Erythroblast (primary cell): ENCODE measurements at places on chromosomes 13 and 19.

DNA sequence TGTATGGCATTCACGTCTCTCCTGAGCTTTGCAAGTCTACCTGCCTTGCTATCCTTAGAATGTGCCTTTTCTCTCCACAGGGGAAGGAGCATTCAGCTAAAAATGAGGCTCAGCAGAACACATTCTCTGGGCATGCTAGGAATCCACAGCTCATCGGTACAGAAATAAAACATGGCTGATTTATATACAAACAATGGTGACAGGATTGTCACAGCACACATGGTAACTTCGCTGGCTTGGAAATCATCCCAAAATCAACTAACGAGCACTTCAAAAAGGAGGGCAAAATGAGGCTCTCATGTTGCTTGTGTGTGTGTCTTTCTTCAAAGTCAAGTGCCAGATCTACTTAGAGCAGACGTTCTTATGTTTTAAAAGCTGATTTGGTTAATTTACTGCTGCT is 373.0 kb downstream of the FGF14 start:
- no peak for DNase-seq

- no peak for DNase-seq
Measured at GRCh38 chr19:31723101-31723500, 373.9 kb upstream of the TSHZ3 start.

DNA sequence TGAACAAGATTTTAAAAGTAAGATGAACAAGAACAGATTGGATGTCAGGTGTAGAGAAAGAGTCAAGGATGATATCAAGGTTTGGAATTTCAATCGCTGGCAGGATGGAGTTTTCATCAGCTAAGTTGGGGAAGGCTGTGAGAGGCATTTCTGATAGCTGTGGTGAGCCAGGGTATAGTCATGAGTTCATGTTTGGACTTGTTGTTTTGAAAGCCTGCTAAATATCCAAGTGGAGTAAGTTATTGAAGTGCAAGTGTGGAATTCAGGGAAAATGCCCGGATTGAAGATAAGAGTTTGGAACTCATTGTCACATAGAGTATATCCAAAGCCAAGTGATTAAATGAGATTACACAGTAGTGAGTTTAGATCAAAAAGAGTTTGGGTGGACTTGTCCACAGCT is 11.0 kb upstream of the EPSTI1 start:
- DNase-seq: no peak

GRCh38 chr13:49669735-49670309 is 21.5 kb downstream of the EBPL start:
- peak; percentile 57 for DNase-seq

GRCh38 chr13:107427536-107427935 is 787.8 kb downstream of the LIG4 start:
- DNase-seq: no peak

GRCh38 chr19:33287927-33288326 is 14.4 kb downstream of the CEBPA start:
- DNase-seq: no peak

GRCh38 chr13:65826657-65827056 is 1403.5 kb downstream of the PCDH9 start:
- DNase-seq: no peak

DNA sequence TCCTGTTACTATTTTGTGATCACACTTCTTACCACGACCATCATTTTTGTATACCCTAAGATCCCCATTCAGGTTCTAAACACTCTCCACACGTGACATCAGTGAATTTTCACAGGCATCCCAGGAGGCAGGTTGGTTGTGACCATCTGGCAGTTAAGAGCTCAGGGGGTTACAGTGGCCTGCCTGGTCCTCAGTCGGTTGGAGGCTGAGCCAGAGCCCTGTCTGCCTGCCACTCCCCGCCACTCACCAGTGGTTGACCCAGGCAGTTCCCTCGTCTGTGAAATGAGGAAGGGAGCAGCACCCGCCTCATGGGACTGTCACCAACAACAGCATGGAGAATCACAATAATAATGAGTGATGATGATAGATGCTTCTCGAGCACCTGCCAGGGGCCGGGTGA is 36.4 kb upstream of the EHD2 start:
- DNase-seq: no peak

DNA sequence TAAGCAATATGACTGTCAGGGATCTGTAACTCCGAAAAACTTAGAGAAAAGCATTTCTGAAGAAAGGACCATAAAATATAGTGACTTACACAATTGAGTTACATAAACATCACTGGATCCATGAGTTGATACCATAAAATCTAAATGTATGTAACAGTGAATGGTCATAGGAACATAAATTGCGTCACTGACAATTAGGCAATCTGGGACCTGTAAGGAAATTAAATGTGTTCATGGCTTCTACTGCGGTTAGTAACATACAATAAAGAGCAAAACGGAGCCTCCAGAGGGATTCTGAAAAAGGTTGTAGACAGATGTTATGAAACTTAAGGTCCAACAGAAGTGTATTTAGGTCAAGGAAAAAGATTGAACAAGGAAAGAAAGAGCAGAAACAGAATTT is 27.1 kb downstream of the POU4F1 start:
- DNase-seq: no peak

DNA sequence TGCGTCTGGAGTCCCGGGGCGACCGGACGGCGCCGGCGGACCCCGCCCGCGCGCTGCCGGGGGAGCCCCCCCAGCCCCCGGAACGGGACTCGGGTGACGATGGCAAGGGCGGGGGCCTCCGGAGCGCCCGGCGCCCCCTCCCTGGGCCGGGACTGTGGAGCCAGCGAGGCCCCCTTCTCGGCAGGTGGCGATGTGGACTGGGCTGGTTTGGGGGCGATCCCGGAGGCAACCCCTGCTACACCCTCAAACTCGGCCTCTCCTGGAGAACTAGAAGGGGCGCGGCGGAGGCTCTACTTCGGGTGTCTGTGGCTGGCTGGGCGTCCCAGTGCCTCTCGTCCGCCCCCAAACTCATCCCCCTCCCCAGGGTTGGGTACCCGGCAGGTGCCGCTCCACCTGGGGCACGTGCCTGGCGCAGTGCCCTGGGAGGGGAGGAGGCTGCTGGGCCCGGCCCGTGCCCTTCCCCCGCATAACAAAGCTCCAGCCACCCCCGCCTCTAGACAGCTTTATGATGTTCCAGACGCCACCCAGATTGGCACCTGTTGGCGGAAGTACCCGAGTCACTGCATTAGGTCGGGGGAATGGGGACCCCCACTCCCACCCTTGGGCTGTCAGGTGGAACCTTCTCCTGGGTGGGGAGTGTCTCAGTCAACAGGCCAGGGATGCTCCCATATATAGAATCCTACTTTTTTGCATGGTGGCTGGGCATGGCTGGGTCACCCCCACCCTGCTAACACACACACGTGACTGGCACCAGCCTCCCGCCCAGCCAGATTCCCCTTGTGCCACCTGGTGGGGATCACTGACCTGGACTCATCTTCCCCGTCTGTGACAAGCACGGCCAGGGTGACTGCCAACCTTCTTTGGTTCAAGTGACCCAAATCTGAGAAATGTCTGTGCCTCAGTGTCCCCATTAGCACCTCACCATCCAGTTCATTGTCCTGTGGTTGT is 722 bp downstream of the PKN1 start:
- DNase-seq: peak; percentile 46

DNA sequence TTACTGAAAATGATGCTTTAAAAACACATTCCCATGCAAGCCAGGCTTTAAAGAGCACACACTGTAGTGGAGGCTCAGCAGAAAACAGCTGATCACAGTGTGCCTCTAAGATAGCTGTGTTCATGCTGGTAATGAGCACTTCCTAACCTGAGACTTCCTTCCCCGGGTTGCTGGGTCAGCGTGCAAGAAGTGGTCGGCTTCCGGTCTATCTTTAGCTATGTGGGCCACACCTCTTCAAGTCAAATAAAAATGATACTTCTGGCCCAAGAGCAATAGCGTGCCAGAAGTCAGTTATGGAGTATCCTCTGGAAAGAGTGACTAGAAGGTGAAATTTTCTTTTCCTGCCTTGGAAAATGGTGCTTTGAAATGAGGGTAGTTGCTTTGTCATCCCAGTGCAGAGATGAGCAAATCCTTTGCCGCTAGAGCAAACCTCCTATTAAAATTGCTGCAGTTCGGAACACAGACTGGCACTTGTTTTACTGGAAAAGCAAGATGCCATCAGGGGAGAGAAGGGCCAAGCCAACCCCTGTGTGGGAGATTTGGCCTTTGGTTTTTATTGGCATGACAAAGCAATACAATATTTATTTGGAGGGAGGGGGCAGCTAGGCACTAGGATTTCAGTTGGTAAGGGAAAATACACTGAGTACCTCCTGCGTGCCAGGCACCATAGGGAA is 64.2 kb downstream of the ARHGAP35 start:
- DNase-seq: no peak

- no peak for DNase-seq
Measured at GRCh38 chr19:17866964-17867486, 4.7 kb upstream of the SLC5A5 start.

GRCh38 chr13:33380487-33381079 is 95.0 kb upstream of the STARD13 start:
- no peak for DNase-seq

GRCh38 chr13:39273953-39274738 is 235.9 kb downstream of the NHLRC3 start:
- DNase-seq: peak; percentile 28

DNA sequence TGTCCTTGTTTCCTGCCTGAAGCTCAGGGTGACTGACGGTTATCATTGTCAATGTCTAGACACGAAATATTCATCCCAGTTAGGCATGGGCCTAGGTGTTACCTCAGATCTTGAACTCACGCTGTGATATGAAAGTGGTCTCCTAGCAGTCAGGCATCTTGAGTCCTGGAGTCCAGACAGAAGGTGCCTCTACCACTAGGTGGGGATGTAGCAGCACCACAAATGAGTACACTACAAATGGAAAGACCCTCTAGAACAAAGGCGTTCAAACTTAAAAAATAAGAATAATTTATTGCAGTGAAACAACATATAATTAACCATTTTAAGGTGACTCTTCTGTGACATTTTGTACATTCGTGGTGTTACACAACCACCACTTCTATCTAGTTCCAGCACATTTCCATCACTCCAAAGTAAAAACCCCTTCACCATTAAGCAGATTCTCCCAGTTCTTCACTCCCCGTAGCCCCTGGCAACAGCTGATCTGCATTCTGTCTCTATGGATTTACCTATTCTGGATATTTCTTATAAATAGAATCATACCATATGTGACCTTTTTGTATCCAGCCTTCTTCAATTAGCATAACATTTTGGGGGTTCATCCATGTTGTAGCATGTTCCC is 11.9 kb upstream of the FRY start:
- DNase-seq: peak; percentile 44

GRCh38 chr19:51179256-51179655 is 37.2 kb downstream of the SIGLEC7 start:
- DNase-seq: no peak

DNA sequence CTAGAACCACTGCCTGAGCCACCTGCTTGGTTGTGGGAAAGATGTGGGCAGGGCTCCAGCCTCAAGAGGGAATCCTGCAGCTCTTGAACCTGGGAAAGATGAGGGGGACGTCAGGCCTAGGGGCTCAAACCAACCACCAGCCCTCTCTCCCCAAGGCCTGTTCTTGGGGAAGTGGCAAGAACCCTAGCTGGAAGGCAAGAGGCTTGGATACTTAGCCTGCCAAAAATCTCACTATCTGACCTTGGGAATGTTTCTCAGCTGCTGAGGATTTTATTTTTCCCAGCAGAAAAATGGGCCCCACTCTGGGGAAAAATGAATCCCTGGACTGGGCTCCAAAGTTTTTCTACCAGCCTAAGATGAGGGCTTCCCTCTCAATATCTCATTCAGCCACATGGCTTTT is 4.6 kb downstream of the USHBP1 start:
- no peak for DNase-seq

GRCh38 chr13:41224113-41225110 is 30.0 kb upstream of the KBTBD7 start:
- no peak for DNase-seq

- DNase-seq: no peak
Measured at GRCh38 chr13:33721724-33722123, 96.2 kb upstream of the RFC3 start.

DNA sequence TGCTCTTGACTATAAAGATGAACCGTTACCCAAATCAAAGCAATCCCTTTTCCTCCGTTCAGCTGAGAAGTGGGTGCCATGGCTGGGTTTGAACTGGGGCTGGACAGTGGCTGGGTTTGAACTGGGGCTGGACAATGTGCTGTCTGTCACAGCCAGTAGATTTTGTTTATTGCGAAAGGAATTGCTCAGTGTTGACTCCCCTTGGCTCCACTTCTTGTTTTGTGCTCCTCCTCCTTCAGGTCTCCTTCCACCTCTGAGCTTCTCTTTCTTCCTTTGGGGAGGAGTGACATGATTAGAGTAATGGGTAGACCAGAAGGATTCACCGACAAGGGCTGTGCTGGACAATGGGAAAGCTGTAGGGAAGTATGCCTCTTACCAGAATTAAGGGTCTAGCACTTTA is 19.4 kb upstream of the MBNL2 start:
- no peak for DNase-seq

DNA sequence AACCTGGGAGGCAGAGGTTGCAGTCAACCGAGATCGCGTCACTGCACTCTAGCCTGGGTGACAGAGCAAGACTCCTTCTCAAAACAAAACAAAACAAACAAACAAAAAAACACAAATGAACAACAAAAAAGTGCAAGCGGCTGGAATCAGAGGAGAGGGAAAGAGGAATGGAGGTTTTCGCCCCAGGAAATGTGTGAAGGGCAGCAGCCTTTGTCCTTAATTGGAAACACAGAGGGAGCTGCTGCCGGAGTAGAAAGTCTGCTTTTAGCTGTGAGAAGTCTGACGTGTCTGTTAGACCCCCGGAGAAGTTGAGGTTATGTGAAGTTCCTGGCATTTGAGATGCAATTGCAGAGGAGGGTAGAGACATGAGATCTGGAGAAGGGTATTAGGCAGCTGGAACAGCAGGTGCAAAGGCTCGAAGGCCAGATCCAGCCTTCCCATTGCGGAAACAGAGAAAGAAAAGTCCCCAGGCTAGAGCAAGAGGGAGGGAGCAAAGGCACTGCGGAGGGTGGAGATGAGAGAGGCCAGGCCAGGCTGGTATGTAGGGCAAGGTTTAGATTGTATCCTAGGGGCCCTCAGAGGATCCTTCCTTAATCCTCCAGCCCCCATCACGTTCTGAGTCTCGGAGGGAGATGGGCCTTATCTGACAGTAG is 473 bp downstream of the TMIGD2 start:
- DNase-seq: no peak

DNA sequence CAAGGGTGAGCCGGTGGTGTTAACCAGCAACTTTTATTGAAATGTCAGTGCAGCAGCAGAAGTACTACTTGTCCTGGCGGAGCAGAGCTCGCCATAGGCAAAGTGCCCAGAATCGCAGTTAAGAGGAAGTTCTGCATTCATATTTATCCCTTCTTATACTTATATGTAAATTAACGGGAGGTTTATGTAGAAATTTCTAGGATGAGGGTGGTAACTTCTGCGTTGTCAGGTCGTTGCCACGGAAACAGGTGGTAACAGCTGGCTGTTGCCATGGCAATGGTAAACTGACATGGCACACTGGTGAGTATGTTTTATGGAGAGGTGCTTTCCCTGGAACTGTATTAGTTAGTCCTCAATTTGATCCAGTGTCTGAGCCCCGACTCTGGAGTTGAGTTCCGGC is 2494.9 kb upstream of the PCDH20 start:
- DNase-seq: no peak

- no peak for DNase-seq
Measured at GRCh38 chr19:36101550-36102327, 9.2 kb upstream of the OVOL3 start.
